Transverse colon (tissue), 4 donors: ENCODE measurements at places on chromosomes 11 and 22. TPM values are rescaled to one million over a fixed set of nuclear protein-coding genes. Genes with fewer than 3 reads are reported as not detected.

Gene OR52B6
- total RNA-seq = not detected

Gene HORMAD2
- not detected for total RNA-seq

- no peak overlapping the region for H3K4me3 ChIP-seq
- no peaks in the 10 kb centered on the region for H3K4me1 ChIP-seq
- H3K27ac ChIP-seq = no peak overlapping the region
- no peaks in the 10 kb centered on the region for H3K36me3 ChIP-seq
- H3K27me3 ChIP-seq = no peaks in the 10 kb centered on the region
- no peak for DNase-seq
Measured at GRCh38 chr11:45021001-45021400, 70.3 kb upstream of the TP53I11 start.

DNA sequence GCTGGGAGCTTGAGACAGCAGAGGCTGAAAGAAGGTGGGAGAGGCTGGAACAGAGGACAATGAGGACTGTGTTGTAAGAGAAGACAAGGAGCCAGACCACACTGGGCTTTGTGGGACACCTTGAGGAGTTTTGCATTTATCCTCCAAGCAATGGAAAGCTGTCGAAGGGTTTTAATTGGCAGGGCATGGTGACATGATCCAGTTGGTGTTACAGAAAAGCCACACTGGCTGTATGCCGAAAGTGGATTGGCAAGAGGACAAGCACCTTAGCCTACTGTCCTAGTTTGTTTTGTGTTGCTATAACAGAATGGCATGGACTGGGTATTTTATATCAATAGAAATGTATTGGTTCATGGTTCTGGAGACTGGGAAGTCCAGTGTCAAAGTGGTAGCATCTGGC lies 14.0 kb upstream of the APLNR start:
- H3K4me3 ChIP-seq = no peak overlapping the region
- no peak overlapping the region for H3K27ac ChIP-seq
- peaks cover 4% of the 10 kb centered on the region for H3K4me1 ChIP-seq
- H3K36me3 ChIP-seq = no peaks in the 10 kb centered on the region
- no peaks in the 10 kb centered on the region for H3K27me3 ChIP-seq

GRCh38 chr11:1195682-1196515 lies 27.0 kb upstream of the MUC5B start:
- H3K4me3 ChIP-seq = no peak overlapping the region
- no peaks in the 10 kb centered on the region for H3K4me1 ChIP-seq
- no peak overlapping the region for H3K27ac ChIP-seq
- peaks cover 49% of the 10 kb centered on the region for H3K27me3 ChIP-seq

- H3K36me3 ChIP-seq = no peaks in the 10 kb centered on the region
- no peaks in the 10 kb centered on the region for H3K27me3 ChIP-seq
- H3K27ac ChIP-seq = no peak overlapping the region
- DNase-seq = no peak
Measured at GRCh38 chr11:93821617-93822016, 28.8 kb downstream of the VSTM5 start.
